ENCODE measurements at places on chromosomes 12 and 14.
A peak's percentile ranks its signal among the peaks of the same experiment; 100 is the strongest.

DNA sequence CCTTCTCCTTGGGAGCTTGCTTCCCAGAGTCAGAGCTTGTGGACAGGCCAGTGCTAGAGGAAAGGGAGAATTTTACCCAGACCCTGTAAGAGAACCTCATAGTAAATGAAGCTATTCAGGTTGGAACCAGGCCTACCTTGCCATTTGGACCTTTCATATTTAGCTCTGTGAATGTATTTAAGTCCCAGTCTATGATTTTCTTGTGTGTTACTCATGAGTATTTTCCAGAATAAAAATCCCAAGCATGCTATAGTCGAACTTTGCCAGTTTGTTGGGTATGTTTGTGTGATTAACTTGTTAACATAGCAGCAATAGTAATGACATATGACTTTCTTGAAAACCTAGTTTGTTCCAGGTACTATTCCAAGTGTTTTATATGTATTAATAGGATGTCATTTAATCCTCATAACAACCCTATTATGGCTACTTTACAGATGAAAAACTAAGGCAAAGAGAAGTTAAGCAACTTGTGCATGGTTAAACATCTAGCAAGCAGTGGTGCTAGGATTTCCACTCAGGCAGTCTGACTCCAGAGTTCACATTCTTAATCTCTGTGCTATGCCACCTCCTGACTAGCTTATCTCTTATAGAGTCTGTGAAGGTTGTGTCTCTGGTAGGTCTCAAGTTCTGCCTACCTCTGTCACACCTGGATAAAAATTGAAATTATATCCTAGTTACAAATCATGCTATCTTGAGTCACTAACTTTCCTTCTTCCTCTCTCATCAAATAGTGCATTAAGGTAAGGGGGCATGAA, 47.9 kb upstream of the GARIN2 start:
- no peak for DNase-seq

- no peak for DNase-seq
Measured at GRCh38 chr12:107064243-107064642, 29.1 kb downstream of the CRY1 start.

DNA sequence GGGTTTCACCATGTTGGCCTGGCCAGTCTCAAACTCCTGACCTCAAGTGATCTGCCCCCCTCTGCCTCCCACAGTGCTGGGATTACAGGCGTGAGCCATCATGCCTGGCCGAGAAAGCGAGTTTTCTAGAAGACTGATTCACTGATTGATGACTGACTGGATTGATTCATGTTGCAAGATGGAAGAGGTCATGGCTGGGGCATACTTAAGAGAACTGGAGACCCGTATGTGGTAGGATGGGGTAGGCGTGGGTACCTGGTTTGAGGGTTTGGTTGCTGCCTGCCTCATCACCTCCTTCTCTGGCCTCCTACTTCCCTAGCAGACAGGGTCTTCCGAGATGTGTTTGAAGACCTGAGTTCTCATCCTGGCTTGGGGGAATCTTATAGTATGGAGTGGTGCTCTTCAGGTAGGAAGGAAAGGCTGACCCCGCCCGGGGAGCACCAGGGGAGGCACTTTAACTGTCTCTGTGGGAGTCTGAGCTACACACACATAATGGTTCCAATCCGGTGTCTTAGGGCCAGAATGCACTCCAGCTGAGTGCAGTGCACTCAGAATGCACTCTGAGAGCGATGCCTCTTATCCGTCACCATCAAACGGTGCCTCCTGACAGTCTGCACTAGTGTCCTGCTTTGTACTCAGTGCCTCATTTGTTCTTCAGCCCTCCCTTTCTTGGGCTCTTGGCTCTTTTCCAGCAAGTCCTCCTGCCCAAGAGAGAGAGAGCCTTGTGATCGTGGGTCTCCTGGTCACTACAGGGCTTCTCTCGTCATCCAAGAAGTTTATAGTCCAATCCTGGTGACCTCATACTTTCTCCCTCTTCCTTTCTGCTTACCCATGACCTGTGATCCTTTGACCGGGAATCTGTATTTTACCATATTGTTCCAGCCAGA, 19.7 kb downstream of the PLEKHG3 start:
- peak; percentile 69 for DNase-seq

DNA sequence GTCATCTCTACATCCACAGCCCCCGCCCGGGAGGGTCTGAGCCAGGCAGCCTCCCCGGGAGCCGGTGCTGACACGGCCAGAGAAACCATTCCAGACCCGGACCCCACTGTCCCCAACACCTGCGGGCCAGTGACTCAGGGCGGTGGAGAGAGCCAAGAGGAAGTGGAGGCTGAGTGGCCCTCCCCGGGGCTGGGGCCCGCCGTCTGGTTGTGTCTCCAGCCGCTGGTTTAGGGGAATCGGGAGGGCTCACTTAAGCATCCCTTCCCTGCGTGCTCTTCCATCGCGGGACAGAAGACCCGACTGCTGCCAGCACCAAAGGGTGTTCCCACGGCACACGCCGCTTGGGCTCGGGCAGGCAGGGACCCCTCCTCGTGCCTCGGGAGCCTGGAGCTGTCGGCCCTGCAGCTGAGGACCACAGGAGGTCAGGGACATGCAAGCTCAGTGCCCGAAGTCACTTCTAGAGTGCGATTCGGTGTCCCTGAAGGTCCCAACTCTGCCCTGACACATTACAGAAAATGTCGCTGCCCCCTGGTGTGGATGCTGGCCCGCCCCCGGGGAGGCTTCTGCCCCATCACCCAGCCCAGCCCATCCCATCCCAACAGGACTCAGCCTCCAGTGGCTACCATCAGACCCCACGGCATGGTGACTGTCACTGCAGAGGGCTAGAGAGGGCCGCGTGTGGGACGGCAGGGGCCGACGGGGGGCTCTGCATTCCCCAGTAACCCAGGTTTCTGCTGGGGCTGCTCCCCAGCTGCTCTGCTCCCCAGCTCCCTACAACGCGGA, 50.8 kb downstream of the GALNT9 start:
- no peak for DNase-seq

GRCh38 chr14:97726676-97727075, 929.5 kb downstream of the VRK1 start:
- DNase-seq = no peak

DNA sequence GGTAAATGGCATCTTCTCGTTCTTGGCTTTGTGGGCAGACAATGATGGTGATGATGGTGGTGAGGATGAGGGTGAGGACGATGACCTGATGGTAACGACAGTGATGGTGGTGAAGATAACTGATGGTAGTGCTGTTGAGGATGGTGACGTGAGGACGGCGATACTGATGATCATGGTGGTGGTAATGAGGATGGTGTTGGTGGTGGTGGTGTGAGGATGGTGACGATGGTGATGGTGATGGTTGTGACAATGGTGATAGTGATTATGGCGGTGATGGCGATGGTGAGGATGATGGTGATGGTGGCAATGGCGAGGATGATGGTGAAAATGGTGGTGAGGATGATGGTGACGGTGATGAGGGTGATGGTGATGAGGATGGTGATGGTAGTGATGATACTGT, 54.5 kb downstream of the FBRSL1 start:
- no peak for DNase-seq

DNA sequence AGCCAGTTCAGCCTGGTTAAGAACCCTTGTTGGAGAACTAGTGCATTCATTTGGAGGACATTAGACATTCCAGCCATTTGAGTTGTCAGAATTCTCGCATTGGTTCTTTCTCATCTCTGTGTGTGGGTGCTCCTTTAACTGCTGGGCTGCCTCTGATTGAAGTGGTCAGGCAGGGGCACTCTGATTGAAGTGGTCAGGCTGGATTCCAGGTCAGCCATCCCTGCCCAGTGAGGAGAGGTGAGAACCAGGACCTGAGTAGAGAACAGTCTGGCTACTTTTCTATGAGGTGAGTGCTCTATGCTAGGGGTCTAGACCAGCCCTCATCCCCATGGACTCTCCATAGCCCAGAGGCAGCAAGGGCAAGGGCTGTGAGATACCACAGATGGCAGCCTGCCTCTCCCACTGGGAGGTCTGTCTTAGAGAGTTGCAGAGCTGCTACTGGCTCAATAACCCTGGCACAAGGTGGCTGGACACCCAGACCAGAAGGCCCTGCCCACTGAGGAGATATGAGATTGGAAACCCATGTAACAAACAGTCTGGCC, 691.6 kb downstream of the TMTC2 start:
- DNase-seq = no peak

GRCh38 chr12:100491104-100491503, 17.4 kb downstream of the NR1H4 start:
- DNase-seq = no peak

- no peak for DNase-seq
Measured at GRCh38 chr14:60346706-60347105, 97.7 kb downstream of the PPM1A start.

- no peak for DNase-seq
Measured at GRCh38 chr12:10614056-10614370, 604 bp upstream of the MAGOHB start.

GRCh38 chr12:15274561-15274967, 47.7 kb upstream of the PTPRO start:
- no peak for DNase-seq

GRCh38 chr14:87630846-87631245, 362.1 kb downstream of the GALC start:
- DNase-seq = no peak

DNA sequence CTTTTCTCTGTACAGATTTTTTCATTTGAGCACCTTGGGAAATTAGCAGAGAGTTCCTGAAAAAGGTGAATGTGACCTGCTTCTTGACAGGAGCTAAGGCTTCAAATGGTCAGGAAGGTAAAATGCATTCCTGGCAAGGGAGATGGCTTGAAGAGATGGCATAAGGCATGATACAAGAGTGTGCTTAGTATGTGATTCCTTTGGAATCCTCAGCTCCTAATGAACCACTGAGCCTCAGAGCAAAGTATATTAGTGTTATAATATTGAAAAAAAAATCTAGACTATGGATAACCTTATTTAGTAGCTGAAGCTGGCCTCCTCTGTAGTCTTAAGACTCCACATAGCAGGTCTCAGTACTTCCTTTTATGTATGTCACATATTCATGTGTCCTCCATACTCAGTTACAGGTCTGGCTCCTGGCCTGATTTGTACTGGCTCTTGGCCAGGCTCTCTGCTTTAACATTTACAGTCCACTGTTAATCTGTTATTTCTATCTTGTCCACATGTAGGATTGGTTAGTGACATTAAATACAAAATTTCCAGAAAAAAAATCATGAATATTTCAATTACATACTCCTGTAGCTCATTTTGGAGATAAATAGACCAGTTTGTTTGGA, 17.9 kb downstream of the TOGARAM1 start:
- no peak for DNase-seq

DNA sequence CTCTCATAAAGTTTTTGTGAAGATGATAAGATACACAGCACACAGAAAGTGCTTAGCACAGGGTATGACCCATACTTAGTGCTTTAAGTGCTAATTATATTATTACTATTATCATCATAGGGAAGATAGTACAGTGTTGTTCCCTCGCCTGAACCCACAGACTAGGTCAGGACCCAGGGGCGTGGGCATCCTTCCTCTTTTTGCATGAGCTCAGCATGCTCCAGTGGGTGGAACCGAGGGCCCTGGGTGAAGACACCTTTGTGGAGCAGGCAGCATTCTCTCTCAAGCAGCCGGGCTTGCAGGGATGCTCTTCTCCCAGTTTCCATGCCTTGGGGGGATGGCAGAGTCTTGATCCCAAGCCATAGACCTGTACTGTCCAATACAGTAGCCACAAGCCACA, 34.8 kb downstream of the CRACR2A start:
- no peak for DNase-seq

DNA sequence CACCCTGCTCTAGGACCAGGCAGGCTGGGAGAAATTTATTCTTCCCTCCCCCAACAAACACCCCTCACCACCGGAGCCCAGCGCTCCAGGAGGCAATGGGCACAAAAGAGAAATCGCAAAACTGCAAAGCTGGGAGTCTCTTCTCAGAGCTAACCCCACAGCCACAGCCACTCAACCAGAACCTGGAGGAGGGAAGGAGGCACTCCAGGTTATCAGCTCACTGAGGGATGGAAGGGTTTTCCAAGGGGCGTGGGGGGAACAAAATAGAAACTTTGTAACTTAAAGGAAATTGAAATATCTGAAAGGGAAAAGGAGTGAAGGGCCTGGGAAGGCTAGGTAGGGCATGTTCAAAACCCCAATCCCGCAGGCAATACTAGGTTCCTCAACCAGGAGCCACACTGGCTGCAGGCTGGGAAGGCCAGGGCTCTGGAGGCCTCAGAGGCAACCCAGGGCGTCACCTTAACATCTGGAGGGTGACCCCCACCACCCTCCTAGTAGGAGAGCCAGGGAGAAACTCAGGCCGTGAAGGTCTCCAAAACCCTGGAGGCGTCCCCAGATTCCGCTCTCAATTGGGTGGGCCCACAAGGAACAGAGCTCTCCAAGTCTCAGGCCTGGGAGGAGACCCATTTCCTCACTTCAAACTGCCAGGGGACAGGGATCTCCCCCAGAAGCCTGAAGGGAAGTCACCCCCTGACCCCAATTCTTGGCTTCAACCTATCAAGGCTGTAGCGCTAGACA, 3.2 kb downstream of the KDM2B start:
- no peak for DNase-seq

GRCh38 chr12:111428081-111428727, 22.5 kb downstream of the SH2B3 start:
- DNase-seq = no peak

DNA sequence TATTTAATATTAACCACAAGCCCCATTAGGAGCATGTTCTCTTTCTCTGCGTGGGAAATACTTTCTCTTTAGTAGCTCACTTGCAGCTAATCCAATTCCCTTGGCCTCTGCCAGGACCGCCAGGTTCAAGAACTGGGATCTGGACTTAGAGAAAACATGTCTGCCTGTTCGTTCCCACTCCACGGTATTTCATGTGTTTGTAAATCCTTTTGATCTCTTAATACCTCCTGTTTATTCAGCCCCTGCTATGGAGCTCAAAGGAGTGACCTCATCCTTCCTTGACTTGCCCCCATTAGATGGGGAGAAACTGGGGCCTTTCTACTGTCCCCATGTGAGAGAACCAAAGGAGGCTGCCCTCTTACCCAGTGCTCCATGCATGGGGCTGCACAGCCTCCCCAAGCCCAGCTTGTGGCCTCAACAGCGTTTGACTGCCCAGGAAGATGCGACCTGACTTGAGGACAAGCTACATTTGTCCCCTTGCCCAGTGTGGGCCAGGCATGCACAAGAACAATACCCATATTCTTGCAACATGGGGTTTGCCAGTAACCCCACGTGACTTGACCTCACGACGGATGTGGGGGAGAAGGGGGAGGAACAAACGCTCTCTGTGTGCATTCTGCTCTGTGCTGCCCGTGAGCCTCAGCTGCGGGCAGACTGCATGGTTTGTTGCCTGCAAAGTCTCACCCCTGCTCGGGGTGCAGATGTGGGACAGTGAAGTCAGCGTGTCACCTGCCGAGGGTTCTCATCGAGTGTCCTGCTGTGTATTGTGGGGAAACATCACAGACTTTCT, 30.3 kb downstream of the CD9 start:
- DNase-seq = peak; percentile 86

GRCh38 chr14:62952226-62952625, 93.0 kb downstream of the KCNH5 start:
- no peak for DNase-seq

GRCh38 chr12:1790444-1790843, 29.9 kb upstream of the LRTM2 start:
- no peak for DNase-seq

Data from activated effector memory CD4-positive, alpha-beta T cell treated with anti-CD3 and anti-CD28 coated beads, Interleukin-2, amount 50 U/mL, for 16 hours (primary cell).